ENCODE measurements at places on chromosomes 6 and 20.

- DNase-seq: no peak
Measured at GRCh38 chr6:143615785-143616184, 62.0 kb upstream of the PHACTR2 start.

DNA sequence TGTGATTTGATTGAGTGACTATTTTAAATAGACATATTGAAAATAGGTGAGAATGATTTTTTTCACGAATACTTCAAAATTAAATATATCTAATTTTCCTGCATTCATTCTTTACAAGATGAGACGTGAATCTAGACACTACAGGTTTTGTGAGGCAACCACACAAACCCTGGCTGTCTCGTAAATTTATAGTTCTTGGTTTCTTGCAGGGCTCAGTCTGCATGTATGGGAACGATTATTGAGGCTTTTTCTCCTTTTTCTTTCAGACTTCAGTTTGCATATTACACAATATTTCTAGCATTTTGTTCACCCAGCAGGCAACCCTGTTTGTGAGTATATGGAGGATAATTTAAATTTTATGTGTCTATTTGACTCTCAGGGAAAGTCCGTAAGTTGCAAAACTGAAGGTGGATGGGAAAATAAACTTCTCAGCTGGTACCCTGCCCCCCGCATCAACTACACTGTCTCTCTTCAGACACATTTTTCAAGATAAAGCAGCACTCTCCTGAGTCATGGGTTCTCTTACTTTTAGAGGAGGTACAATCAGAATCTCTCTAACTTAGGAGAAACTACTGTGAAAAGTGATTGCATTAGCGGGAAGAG is 1349.3 kb downstream of the GRIK2 start:
- no peak for DNase-seq

DNA sequence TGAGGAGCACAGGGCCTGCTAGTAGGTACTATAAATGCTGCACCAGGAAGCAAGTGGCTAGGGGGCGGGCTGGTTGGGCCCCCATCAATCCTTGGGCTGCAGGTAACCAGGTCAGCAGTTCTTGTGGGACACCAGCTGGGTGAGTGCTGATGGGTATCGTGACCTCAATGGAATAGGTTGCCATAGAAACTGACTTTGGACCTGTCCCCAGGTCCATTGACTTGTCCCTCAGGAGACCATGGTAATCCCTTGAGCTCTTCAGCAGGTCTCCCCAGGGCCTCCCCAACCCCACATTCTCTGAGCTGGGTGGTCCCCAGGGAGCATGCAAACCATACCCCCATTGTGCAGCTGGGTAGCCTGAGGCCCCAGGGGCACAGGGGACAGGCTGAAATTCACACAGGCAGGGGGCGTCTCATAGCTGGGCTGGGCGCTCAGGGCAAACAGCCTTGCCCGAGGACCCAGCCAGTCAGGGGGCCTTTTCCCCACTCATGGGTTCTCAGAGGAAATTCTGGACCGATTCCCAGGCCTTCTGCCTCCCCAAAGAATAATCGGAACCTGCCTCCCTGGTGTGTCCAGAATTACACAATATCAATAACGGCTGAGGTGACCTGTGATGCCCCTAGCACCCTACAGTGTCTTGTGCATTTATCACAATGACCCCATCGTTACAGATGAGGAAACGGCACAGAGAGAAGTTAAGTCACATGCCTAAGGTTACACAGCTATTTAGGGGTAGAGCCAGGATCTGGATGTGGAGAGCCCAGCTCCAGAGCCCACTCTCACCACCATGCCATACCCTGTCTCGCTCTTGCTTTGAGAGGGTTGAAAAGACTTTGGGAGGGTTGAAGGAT is 35.9 kb downstream of the SRC start:
- no peak for DNase-seq

GRCh38 chr6:13908955-13909381 is 15.8 kb upstream of the RNF182 start:
- peak; percentile 79 for DNase-seq
